ENCODE measurements at places on chromosomes 4 and X.

DNA sequence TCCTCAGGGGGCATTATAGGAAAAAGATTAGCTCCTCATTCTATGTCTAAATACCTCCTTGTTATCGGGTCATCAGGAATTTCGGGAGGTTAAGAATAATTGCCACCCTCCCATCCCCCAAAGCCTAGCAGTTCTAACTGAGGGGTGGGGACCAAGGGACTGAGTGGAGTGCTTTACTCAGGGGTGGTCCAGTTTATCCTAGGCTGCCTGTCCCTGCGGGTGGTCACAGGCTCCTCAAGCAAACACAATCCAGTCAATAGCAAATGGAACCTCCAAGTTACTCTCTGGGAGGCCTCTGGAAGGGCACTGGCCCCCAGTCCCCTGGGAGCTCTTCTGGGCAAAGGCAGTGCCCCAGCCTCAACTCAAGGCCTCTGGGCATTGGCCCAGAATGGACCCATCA, 6.7 kb downstream of the ELF4 start:
- H3K4me1 ChIP-seq: peaks cover 8% of the 10 kb centered on the region
- DNase-seq: no peak
- no peak overlapping the region for H3K27ac ChIP-seq
- H3K27me3 ChIP-seq: no peaks in the 10 kb centered on the region
- no peak overlapping the region for H3K4me3 ChIP-seq

DNA sequence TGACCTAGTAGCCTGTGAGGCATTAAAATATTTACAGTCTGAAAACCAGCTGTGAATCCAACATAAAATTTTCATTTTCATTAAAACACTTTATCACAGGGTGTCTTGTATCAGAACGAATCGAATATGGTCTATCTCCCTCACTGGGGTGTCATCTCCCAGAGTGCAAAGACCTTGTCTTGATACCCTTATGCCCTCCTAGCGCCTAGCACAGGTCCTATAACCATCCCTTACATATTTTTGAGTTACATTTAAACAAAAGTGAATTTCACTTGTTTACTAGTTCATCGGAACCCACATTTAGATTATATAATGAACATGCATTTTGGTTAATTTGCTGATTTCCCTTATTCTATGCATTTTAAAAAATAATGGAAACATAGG, 14.0 kb downstream of the DIPK2B start:
- DNase-seq: no peak
- no peak overlapping the region for H3K27ac ChIP-seq
- no peaks in the 10 kb centered on the region for H3K27me3 ChIP-seq
- H3K36me3 ChIP-seq: no peaks in the 10 kb centered on the region
- H3K4me3 ChIP-seq: peak overlapping the region; percentile 72

GRCh38 chr4:124278477-124278876, 434.1 kb downstream of the ANKRD50 start:
- H3K4me3 ChIP-seq: no peak overlapping the region
- peak; percentile 88 for DNase-seq
- peaks cover 3% of the 10 kb centered on the region for H3K4me1 ChIP-seq
- H3K36me3 ChIP-seq: no peaks in the 10 kb centered on the region
- H3K27ac ChIP-seq: no peak overlapping the region

DNA sequence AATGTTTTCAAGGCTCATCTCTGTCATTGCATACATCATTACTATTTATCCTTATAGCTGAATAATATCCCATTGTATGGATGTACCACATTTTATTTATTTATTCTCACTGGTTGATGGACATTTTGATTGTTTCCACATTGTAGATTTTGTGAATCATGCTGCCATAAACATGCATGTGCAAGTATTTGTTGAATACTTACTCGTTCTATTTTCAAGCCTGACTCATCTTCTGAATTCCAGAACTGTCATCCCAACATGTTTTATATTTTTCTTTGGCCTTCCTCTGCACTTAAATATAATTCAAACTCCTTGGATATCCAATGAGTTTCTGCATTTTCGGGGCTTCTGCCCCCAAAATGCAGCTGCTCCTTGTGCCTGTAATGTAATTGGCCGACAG, 77.6 kb downstream of the MXRA5 start:
- no peaks in the 10 kb centered on the region for H3K27me3 ChIP-seq
- peaks cover 23% of the 10 kb centered on the region for H3K4me1 ChIP-seq
- no peaks in the 10 kb centered on the region for H3K36me3 ChIP-seq
- no peak overlapping the region for H3K4me3 ChIP-seq

DNA sequence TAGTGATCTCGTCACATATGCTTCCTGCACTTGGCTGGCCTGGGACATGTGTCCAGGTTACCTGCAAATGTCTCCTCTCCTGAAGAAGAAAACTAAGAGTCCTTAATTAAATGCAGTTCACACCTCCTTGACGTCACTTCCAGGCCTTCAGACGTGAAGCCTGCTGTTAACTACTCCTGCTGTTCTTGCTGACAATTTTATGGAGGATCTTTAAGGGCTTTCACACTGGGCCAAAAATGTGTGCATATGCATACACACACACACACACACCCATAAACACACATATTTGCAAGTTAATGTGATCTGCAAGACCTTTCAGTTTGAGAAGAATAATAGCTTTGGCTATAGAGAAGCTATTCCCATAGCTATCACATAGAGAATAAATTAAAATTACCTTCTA, 267.9 kb downstream of the AFF2 start:
- H3K27ac ChIP-seq: no peak overlapping the region
- no peak for DNase-seq
- H3K36me3 ChIP-seq: no peaks in the 10 kb centered on the region
- H3K4me3 ChIP-seq: no peak overlapping the region
- H3K4me1 ChIP-seq: no peaks in the 10 kb centered on the region

GRCh38 chr4:167541286-167541685, 307.0 kb upstream of the SPOCK3 start:
- H3K27ac ChIP-seq: no peak overlapping the region
- no peaks in the 10 kb centered on the region for H3K27me3 ChIP-seq
- H3K36me3 ChIP-seq: no peaks in the 10 kb centered on the region
- DNase-seq: no peak
- H3K4me1 ChIP-seq: no peaks in the 10 kb centered on the region

GRCh38 chrX:70352496-70352895, 62.6 kb downstream of the KIF4A start:
- H3K27me3 ChIP-seq: no peaks in the 10 kb centered on the region
- no peak overlapping the region for H3K4me3 ChIP-seq
- H3K4me1 ChIP-seq: no peaks in the 10 kb centered on the region
- H3K36me3 ChIP-seq: no peaks in the 10 kb centered on the region

DNA sequence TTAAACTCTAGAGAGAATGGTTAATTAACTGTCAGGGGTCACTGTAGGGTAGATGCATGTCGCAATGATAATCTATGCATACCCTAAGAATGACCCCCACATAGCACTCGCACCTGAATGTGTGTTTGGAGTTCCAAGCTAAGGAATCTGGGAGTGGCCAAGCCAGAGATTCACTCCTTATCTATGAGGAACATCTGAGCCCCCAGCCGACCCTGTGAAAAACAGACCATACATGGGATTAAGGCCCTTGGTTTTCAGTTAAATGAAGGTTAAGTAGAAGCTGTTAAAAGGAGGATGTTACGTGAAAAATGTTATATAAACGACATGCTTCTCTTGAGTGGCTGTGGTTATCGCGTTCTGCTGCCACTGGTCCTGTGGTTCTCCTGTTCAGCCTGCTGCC, 147.2 kb downstream of the RELL1 start:
- H3K4me1 ChIP-seq: no peaks in the 10 kb centered on the region
- H3K36me3 ChIP-seq: no peaks in the 10 kb centered on the region
- DNase-seq: no peak
- H3K27me3 ChIP-seq: no peaks in the 10 kb centered on the region
- H3K4me3 ChIP-seq: no peak overlapping the region

- no peaks in the 10 kb centered on the region for H3K36me3 ChIP-seq
- DNase-seq: no peak
These were observed 28.5 kb downstream of the TRIM2 start for GRCh38 chr4:153232768-153233167.

GRCh38 chr4:102392033-102392744, 46.9 kb upstream of the SLC39A8 start:
- H3K27ac ChIP-seq: no peak overlapping the region
- no peaks in the 10 kb centered on the region for H3K36me3 ChIP-seq
- H3K4me3 ChIP-seq: no peak overlapping the region
- peaks cover 3% of the 10 kb centered on the region for H3K4me1 ChIP-seq
- H3K27me3 ChIP-seq: no peaks in the 10 kb centered on the region
- no peak for DNase-seq

Measured in astrocyte (in vitro differentiated cells and primary cell).